ENCODE measurements at places on chromosomes 7 and 10.

DNA sequence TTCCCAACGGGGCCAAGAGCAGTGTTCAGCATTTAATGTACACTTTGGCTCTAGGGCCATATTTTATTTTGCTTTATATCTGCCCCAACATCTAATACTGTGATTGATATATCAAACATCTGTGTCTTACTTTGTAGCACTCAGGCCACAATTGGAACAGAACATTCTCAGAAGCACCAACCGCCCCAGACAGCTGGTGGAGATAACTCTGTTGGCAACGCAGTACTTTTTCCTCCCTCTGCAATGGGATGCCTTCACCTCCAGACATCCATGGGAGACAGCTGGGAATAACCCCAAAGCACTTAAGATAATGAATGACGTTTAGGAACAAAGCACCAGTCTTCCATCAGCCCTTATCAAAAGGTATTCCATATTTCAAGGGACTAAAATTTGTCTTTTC lies 57.4 kb downstream of the PIP4K2A start:
- DNase-seq, result no peak

DNA sequence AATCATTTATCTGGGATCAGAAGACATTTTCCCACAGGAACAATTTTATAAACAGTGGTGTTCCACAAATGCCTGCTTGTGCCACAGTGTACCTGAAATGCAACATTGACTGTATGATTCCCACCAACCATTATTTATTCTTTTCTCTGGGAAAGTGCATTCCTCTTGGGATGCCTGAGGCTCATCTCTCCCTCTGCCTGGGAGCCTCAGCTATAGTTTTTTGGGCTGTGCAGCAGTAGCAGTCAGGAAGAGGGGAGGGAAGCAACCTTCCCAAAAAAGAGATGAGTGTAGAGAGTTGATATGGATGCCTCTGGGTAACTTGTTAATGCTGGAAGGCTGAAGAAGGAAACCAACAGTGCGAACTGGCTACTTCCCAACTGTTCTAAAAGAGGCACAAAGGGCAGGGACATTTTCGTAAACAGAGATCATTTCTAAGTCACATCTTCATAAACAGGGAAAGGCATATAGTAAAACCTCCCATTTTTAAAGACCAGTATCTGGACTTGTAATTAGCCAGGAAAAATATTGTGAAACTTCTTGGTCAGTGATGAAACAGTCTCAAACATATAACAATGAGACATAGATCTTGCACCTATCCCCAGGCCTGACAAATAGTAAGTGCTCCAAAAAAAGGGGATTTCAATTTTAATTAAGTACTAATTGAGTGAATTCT lies 1.4 kb upstream of the CALD1 start:
- DNase-seq, result peak; percentile 1

DNA sequence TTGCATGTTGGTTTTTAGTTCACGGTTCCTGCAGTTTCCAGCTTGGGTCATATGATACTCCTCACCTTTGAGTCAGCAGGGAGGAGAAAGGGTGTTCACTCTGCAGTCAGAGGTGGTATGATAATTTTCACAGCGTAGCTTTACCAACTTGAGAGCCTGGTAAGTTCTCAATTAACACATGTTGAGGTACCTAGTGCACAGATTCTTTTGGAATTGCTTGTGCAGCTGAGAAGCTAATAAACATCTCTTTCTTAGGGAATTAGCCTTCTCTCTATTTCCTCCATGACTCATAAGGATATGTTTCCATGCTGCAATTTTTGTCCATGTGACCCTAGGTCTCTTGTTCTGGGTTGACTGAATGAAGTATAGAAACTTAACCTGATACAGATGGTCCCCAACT lies 166.6 kb downstream of the KIF20B start:
- DNase-seq, result no peak

- DNase-seq, result no peak
Measured at GRCh38 chr10:91196268-91197048, 24.0 kb upstream of the PCGF5 start.

- no peak for DNase-seq
Measured at GRCh38 chr7:92841192-92841591, 4.8 kb upstream of the CDK6 start.

GRCh38 chr10:75304741-75305390 lies 69.1 kb upstream of the COMTD1 start:
- DNase-seq, result no peak

DNA sequence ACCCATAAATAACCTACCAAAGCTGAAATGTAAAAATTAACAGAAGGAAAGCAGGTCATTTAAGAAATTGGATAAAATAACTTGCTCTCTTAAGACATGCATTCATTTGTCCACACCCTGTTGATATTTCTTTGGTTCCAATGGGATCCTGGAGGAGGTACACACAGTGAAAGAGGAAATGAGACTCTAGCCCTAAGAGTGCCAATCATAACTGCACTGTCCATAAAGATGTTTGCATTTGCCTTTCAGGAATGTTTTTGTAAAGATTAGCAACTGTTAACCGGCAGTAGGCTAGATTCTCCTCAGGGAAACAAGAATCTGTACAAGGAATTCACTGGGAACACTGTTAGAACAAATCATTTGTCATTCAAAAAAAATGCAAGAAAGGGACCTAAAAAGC lies 61.0 kb downstream of the MEOX2 start:
- no peak for DNase-seq

- DNase-seq, result no peak
Measured at GRCh38 chr7:5083311-5083711, 37.7 kb downstream of the RBAK start.

Data from PC-9 (cell line).